CD4-positive, alpha-beta T cell treated with Interleukin-2 at 100 ng/mL for 4 hours (primary cell): ENCODE measurements at places on chromosomes 7 and 10.
A peak's percentile ranks its signal among the peaks of the same experiment; 100 is the strongest.

DNA sequence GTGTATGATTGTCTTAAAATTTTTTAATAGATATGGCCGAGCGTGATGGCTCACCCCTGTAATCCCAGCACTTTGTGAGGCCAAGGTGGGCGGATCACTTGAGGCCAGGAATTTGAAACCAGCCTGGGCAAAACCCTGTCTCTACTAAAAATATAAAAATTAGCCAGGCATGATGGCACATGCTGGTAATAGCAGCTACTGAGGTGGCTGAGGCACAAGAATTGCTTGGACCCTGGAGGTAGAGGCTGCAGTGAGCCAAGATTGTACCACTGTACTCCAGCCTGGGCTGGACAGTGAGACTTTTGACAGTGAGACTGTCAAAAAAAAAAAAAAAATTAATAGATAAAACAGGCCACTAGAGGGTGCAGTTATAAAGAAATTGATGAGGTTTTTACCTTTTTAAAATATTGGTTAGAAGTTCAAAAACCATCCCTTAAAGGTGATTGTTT is 20.5 kb downstream of the NOM1 start:
- DNase-seq: no peak

DNA sequence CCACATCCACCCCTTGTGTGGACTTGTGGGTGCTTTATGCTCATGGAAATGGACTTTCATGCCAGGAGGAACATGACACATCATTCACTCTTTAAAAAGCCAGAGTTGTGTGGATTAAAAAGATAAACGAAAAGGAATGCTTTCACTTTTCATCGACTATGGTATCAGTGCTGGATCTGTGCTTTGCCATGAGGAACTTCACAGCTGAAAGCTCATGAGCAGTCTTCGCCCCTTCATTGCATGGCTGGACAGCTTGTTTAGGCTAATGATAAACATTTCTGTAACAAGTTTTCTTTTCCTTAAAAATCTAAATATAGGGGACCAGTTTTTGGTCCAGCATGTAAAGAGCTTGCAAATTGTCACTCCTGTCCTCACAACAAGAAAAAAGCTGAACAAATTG is 173.6 kb upstream of the NPS start:
- DNase-seq: no peak

DNA sequence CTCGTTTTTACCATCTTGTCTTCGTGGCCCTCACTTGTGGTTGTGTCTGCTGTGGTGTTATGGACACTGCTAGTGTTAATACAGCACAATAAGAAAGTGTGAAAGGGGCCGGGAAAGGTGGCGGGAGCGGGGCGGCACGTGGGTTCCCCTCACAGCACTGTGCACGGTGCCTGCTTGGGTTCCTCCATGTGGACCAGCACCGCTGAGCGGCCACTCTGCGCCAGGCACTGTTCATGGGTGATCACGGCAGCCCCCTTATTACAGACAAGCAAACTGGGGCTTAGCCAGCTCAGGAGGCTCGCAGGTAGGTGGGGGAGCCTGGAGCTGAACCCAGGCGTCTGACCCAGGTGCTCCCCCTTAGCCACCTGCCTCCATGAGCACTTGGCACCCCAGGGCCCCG is 12.2 kb downstream of the SUN1 start:
- no peak for DNase-seq

GRCh38 chr10:3372281-3372680 is 199.7 kb upstream of the PITRM1 start:
- no peak for DNase-seq

DNA sequence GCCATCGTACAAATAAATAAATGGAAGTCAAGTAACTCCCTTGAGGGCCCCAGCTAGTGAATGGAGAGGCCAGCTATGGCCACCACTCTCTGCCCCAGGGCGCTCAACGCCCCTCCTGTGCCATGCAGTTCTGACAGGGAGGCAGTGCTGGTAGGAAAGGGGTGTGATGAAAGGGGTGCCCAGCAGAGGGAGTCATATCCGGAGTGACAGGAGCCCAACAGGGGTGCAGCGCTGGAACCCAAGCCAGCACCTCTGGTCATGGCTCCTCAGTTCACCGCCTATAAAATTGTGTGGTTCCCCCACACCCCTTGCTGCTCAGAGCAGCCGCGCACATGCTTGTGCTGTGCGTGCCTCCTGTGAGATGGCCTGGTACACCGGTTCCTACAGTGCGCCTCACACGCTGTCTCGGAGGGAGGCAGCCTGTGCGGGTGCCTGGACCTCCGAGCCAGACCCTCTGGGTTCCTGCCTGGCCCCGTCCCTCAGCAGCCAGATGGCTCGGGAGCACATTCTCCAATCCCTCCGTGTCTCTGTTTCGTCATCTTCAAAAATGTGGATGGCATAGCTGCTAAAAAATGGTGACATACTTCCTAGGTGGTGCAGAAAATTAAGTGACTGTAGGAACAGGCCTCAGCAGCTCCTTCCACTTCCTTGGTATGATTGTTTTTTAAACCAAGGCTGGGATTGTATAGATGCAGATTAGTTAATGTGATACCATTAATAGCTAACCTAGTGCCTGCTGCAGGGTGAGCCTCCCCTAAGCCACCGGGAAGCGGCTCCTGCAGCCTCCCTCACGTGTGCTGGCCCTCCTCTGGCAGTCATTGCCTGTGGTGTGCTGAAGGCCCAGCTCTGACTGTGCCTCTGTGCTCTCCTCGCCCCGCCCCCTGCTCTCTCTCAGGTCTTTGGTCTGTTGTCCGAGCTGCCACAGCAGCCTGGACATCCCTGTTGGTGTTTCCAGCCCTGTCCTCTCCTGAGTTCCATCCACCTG is 125.8 kb downstream of the EGFR start:
- DNase-seq: no peak

DNA sequence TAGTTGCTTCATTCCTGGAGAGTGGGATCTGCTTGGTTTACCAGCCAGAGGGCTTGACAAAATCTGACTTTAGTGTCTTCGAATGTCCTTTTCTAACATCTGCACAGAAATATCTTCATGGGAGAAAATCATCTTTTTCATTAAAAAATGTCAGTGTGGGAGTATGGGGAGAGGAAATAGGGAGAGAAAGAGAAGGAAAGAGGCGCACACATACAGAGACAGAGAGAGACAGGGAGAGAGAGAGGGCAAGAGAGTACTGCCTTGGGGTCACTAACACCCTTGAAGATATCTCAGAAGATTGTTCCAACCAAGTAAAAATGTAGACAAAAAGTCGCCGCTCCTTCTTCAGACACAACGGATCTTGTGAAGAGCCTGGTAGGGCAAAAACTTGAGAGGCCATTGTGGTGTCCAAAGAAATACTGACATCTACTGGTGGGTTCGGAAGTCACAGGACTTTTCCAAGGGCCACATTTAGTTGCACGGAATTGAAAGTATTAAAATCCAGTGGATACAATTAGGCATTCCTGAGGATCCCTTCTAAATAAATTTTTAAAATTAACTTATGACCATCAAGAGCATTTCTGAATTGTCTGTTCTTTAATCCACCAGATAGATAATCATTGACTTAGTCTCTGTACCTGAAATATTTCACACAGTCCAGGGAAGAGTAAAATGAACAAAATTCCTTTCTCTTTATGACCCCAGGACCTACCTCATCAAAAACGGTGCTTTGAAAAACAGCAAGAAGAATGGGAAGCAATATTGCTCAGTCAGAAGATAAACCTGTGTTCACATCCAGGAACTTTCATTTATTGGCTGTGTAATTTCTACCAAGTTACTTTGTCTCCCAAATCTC is 29.7 kb downstream of the VIM start:
- DNase-seq: peak; percentile 81

GRCh38 chr7:142927085-142927745 is 6.3 kb downstream of the TRPV5 start:
- DNase-seq: no peak

DNA sequence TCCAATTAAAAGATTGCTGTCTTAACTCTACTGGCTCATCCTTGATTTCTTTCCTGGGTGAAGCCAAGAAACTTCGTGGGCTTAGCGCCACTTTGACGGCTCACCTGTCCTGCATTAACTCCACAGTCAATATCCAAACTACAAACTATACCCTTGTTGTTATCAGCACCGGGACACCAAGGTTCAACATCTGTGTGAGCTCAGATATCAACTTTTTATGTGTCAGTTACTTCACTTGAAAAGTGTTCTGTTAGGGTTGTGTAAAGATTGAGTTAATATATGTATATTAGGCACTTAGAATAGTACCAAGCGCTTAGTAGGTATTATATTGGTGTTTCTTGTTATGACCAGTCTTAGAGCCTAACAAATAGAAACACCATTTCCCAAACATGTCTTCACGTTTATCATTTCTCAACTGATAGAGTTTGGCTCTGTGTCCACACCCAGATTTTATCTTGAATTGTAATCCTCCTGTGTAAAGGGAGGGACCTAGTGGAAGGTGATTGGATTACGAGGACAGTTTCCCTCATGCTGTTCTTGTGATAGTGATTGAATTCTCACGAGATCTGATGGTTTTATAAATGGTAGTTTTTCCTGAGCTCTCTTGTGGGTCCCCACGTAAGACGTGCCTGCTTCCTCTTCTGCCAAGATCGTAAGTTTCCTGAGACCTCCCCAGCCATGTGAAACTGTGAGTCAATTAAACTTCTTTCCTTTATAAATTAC is 19.0 kb upstream of the ST8SIA6 start:
- DNase-seq: no peak

DNA sequence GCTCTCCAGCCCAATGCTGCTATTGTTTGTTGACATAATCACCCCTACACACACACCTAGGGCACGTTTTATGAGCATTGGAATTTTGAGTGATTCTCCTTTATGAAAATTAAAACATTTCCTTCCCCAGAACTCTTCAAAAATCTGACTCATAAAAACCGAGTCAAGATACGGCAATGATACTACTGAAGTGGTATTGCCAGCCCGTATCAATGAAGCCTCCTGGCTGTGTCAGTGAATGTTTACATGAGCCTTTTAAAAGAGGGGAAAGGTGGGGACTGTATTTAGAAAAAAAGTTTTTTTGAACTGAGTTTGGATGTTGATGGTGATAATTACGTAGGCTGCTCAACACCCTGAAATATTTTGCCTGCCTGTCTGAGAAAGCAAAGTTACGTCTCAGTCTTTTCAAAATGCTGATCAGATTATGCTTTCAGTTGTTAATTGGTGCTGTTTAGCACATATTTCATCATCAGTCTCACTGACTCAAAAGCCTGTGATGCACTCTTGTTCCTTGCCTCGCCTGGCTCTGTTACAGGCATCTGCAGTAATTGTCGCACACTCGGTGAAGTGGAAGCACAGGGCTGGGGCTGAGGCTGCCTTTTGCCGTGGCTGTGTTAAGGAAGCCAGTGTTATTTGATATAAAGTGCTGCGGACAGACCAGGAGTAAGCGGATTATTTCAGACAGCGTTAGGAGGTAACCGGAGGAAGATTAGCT is 157.4 kb upstream of the TCF7L2 start:
- DNase-seq: no peak

DNA sequence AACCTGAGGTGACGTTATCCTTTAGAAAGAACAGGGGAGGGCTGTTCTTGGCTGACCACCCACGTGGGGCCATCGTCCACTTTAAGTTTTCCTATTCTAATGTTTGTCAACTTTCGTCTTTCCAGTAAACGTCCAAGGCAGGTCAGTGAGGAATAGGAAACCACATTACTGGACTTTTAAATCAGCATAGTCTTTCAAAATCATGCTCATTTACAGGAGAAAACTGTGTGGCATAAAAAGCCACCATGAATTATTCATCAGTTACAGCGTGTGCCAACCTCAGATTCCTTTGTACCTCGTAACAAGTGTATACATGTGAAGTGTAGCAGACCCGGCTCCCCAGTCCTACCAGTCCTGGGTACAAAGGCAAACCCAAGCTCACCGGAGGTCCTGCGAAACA is 25.1 kb upstream of the ABLIM1 start:
- no peak for DNase-seq

- no peak for DNase-seq
These were observed 104.5 kb downstream of the GRID1 start for GRCh38 chr10:86261941-86262687.

DNA sequence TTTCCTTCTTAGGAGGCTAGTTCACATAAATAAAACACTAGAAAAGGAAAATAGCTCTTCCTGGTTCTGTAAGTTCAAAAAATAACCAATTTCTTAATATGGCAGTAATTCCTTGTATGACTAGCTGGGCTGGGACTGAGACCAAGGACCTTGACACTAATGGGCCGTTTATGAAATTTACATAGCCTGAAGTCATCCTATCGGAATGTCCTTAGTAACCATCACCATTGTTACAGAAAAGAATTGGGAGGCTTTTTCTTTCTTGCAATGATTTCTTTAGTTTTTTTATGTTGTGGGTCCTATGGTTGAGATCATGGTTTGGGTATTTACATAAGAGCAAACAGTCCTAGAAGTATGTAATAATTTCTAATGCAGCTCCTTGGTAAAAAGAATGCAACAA is 87.1 kb upstream of the HDAC9 start:
- DNase-seq: no peak

- no peak for DNase-seq
These were observed 149.3 kb downstream of the FGFR2 start for GRCh38 chr10:121448766-121449421.

GRCh38 chr10:114634609-114634979 is 23.5 kb downstream of the ABLIM1 start:
- no peak for DNase-seq
